Suppressor macrophage (primary cell): ENCODE measurements at places on chromosomes 1 and 21.

DNA sequence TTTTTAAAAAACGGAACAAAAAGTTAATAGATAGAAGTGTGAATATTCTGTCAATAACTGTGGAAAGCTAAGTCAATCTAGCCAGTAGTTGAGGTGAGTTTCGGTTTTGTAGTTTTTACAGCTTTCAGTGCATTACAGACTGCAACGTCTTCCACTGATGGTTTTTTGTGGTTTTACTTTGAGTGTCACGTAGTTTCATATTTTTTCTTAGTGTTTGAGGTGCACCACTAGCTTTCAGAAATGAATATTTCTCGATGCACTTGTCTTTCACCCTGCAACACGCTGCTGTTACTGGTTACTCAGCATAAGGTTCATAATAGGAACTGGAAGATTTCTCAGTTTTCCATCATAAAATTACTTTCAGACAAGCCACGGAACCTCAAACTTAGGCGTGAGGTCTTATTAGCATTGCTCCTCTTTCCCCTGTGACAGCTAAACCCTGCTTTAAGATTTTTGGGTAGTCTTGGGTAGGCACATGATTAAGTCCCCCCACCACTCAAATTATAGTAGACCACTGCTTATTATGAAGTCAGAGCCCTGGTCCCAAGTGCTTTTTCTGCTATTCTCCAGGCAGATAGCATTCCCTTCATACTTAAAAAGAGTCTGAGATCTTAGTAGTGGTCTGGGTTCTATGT lies 1412.7 kb downstream of the KCNT2 start:
- DNase-seq: no peak

- DNase-seq: no peak
These were observed 36.4 kb downstream of the BTG3 start for GRCh38 chr21:17576080-17576835.

DNA sequence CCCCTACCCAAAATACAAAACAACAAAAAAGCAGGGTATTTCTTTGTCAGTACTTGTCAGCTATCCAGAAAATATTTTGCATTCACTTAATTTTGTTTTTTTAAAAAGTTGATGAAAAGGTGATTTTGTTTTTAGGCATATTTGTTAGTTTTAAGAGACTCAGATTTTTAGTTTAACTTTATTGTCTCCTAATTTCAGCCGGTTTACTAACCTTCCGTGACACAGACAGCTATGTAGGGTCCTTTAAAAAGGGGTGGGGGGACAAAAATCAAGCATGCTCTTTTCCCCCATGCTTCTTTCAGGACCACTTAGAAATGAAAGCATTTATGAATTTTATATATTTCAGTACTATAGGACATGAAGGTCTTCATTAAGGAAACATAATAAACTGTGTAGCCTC lies 1.6 kb downstream of the PBX1 start:
- no peak for DNase-seq

- no peak for DNase-seq
These were observed 27.8 kb downstream of the TMEM53 start for GRCh38 chr1:44646261-44647110.

GRCh38 chr1:161082996-161083747 lies 6.2 kb downstream of the NECTIN4 start:
- DNase-seq: peak; percentile 96

DNA sequence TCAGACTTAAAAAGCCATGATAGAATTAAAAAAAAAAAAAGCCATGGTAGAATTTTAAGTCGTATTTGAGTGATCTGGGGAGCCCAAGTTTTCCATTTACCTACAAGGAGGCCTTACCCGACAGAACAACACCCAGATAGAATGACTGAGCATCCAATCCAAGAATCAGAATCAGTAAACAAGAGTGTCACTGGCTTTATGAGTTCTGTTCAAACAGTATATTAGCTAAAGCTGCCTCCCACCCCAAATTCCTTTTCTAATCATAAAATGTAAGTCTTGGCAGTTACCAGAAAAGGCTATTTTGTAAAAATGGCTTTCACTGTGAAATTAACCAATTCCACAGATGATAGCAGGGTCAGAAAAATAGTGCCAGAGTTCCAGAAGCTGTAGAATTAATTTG lies 1.2 kb downstream of the GTF2B start:
- DNase-seq: no peak

- peak; percentile 4 for DNase-seq
These were observed 25.1 kb downstream of the SHCBP1L start for GRCh38 chr1:182927693-182928433.

- DNase-seq: no peak
These were observed 726.2 kb downstream of the USP25 start for GRCh38 chr21:16455978-16456377.

DNA sequence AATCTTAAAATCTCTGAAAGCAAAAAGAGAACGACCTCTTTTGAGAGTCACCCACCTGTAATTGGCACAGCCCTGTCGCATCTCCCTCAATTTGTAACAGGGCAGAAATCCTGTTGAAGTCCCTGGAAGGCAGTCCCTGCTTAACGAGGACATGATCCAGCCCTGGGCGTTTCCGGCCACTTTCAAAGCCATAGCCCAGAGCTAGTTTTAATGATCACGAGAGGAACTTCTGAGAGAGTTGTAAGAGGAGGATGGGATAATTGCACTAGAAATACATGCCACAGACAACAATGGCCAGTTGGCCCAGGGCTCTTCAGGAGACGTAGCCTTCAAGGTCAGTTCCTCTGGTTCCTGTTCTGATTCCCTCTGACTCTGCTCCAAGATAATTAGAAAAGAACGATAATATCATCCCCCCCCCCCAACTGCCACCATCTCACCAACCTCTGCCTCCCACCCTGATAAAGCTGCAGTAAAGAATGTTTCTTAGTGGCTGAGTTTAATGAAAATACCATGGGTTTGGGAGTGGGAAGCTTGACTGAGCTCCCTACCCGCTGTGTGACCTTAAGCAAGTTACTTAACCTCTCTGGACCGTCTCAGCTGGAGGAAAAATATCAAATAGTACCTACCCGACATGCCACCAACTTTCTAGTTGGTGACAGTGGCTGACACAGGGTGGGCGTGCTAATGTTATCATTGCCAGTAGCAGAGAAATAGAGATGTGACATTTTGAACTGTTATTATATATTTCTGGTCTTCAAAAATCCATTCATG lies 140.0 kb downstream of the OMA1 start:
- no peak for DNase-seq

DNA sequence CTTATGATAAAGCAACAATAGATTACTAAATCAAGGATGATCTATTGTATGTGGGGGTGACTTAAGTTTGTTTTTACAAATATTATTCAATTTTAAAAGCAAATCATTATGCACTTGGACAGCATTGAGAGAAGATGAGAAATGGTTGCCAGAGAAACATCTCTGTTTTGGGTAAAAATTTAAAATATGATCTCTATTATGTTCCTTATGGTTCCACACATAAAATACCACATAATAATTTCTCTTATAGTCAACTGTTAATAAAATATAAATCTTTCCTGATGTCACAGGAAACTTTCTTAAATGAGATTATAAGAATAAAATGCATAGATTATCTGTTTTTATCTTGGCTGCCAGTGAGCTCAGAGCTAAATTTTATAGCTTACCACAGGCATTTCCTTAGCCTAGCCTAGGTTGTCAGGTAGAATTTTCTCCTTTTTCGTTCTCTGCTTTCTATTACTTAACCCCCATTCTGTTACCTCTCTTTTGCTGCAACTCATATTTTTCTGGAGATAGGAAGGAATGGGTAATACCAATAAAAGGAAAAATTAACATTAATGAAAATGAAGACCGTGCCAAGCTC lies 109.7 kb downstream of the TGFB2 start:
- no peak for DNase-seq

- DNase-seq: peak; percentile 41
These were observed 140.8 kb downstream of the PTGER3 start for GRCh38 chr1:70906800-70907199.

GRCh38 chr1:2240270-2241156 lies 12.4 kb downstream of the SKI start:
- peak; percentile 38 for DNase-seq
